ENCODE measurements at places on chromosomes 6 and 20.

DNA sequence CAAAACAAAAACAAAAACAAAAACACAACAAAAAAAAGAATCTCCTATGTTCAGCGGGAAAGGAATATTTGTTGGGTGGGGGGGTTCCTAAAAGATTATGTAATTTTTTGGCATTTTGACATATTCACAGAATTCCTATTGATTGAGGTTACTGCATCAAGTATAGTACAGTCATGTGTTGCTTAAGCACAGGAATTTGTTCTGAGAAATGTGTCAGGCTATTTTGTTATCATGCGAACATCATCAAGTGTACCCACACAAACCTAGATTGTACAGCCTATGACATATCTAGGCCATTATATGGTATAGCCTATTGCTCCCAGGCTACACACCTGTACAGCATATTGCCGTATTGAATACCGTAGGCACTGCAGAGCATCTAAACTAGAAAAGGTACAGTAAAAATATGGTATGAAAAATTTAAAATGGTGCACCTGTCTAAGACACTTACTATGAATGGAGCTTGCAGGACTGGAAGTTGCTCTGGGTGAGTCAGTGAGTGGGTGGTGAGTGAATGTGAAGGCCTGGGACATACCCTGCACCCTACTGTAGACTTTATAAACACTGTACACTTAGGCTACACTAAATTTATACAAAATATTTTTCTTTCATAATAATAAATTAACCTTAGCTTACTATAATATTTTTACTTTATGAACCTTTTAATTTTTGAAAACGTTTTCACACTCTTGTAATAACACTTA, 110.6 kb downstream of the CDKAL1 start:
- DNase-seq: no peak

DNA sequence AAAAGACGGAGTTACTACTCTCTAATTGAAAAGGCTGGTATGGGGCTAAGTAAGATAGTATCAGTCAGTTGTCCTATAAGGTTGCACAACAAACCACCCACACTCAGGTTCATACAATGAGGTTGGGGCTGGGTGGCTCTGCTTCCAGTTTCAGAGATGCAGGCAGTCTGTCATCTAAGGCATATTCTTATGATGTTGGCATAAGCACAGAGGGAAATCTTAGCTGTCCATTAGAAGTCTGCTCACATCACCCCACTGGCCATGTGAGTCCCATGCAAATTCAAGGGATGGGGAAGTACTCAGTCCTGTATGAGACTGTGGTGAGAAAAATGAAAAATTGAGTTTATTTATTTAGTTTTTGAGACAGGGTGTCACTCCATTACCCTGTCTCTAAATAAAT, 118.6 kb downstream of the LAMP5 start:
- DNase-seq: no peak

GRCh38 chr6:144327081-144327480, 41.9 kb downstream of the UTRN start:
- no peak for DNase-seq

- no peak for DNase-seq
Observed at GRCh38 chr6:134932098-134932497, 17.8 kb downstream of the ALDH8A1 start.

- no peak for DNase-seq
Observed at GRCh38 chr6:53830366-53830765, 35.6 kb downstream of the LRRC1 start.

- DNase-seq: no peak
Observed at GRCh38 chr6:37323580-37323979, 30.2 kb upstream of the RNF8 start.

DNA sequence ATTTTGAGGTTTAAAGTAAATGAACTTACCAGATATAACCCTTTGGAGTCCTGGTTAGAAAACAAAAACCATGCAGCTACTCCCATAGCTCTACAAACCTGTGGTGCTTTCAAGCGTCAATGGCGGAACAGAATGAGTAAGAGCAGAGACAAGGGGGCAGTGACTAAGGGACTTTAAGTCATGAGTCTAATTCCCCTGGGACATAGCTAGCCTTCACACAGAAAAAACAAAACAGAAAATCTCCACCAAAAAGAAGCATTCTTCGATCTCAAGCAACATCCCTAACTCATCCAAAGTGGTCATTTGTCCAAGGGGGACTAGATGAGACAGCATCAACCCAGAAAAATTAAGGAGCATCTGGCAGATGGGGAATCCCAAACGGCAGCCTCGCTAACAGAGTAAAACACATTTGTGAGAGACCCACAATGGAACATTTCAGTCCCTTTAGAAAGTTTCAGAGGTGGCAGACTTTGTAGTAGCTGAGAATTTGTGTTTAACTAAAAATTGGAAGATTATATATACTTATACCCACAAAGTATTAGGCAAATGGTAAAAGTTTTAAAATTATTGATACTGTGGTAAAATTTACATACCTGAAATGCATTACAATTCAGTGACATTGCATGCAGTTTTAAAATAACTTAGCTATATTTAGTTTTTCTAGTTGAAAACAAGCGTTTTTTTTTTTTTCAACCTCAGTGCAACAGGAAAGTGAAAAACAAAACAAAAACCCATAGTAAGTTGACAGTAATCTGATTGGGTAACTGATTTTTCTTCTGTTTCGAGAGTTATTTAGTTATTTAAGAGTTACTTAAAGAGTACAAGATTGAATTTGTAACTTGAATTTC, 67.5 kb downstream of the KCNQ5 start:
- DNase-seq: no peak

- DNase-seq: no peak
Observed at GRCh38 chr6:168606722-168607121, 165.7 kb downstream of the SMOC2 start.

GRCh38 chr6:156065849-156066248, 610.2 kb upstream of the NOX3 start:
- DNase-seq: no peak

- peak; percentile 75 for DNase-seq
Observed at GRCh38 chr20:20466341-20466879, 98.5 kb downstream of the INSM1 start.

GRCh38 chr6:132495604-132496079, 17.3 kb downstream of the STX7 start:
- peak; percentile 33 for DNase-seq

DNA sequence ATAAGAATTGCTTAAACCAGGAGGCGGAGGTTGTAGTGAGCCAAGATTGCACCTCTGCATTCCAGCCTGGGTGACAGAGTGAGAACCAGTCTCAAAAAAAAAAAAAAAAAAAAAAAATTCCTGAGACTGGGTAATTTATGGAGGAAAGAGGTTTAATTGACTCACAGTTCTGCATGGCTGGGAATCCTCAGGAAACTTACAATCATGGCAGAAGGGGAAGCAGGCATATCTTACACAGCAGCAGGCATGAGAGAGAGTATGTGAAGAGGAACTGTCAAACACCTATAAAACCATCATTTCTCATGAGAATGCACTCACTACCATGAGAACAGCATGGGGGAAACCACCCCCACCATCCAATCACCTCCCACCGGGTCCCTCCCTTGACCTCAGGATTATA, 1.8 kb upstream of the FKBP1A start:
- DNase-seq: no peak

DNA sequence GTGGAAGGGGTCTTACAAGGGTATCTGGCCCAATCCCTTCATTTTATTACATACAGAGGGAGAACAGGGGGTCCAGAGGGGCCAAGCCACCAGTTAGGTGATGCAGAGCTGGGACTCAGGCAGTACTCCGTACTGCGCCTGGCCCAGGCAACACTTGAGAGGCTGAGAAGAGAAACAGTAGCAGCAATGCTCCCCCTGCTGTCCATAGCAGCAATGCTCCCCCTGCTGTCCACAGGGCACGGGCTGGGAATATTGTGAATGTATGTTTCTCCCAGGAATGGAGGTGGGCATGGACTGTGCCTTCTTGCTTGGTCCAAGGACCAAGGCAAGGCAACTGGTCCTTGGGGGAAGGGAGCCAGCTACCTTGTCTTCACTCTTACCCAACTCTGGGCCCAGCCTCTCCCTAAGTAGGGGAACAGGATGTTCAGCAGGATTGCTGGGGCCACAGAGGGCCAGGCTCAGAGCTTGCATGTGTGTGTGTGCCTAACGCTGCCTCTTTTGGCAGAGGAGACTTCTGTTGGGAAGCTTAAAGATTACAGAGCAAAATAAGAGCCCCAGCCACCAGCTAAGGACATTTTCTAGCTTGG, 14.8 kb upstream of the FAM83C start:
- peak; percentile 58 for DNase-seq

- DNase-seq: peak; percentile 26
Observed at GRCh38 chr20:56628873-56629463, at the start of gene TFAP2C. TSS of gene TFAP2C (plus strand) at chr20:56629306. CDS start at chr20:56629545, 239 bp downstream.

GRCh38 chr6:149318581-149319286, 1.2 kb downstream of the TAB2 start:
- no peak for DNase-seq

GRCh38 chr6:73537677-73538076, 16.8 kb upstream of the EEF1A1 start:
- DNase-seq: no peak

DNA sequence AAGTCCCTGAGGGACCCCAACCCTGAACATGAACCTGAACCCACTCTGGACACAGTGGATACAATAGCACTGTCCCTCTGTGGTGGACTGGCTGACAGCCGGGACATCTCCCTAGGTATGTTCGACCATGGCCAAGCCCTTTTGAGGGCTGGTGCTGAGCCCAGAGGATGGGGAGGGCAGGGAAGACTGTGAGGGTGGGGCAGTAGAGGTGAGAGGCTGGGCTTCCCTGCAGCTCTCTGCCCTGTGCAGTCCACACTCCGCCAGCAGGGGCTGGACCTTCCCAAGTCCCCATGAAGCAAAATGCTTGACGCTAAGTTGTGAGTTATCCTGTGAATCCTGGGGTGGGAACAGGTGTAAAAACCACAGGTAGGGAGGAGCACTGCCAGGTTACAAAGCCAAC, 11.5 kb downstream of the LPIN3 start:
- DNase-seq: no peak

DNA sequence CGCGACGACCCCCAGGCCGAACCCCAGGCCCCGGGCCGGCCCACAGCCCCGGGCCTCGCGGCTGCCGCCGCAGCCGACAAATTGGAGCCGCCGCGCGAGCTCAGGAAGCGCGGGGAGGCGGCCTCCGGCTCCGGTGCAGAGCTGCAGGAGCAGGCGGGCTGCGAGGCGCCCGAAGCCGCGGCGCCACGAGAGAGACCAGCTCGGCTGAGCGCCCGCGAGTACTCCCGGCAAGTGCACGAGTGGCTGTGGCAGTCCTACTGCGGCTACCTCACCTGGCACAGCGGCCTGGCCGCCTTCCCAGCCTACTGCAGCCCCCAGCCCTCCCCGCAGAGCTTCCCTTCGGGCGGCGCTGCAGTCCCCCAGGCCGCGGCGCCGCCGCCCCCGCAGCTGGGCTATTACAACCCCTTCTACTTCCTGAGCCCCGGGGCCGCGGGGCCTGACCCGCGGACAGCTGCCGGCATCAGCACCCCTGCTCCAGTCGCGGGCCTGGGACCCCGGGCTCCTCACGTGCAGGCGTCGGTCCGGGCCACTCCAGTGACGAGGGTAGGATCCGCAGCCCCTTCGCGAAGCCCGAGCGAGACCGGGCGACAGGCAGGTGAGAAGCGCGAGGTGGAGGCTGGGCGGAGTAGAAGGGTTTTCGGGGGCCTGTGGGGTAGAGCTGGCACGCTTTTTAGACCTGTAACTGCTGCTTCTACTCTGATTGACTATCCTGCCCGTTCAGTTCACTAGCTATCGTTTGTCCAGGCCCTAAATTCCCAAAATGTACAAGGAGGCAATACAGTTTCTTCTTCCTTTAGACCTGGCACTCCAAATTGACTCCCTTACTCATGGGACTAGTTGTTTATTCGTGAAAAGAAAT, 654 bp downstream of the FAM8A1 start:
- DNase-seq: peak; percentile 31

GRCh38 chr6:127855542-127856159, 45.2 kb downstream of the THEMIS start:
- peak; percentile 34 for DNase-seq

DNA sequence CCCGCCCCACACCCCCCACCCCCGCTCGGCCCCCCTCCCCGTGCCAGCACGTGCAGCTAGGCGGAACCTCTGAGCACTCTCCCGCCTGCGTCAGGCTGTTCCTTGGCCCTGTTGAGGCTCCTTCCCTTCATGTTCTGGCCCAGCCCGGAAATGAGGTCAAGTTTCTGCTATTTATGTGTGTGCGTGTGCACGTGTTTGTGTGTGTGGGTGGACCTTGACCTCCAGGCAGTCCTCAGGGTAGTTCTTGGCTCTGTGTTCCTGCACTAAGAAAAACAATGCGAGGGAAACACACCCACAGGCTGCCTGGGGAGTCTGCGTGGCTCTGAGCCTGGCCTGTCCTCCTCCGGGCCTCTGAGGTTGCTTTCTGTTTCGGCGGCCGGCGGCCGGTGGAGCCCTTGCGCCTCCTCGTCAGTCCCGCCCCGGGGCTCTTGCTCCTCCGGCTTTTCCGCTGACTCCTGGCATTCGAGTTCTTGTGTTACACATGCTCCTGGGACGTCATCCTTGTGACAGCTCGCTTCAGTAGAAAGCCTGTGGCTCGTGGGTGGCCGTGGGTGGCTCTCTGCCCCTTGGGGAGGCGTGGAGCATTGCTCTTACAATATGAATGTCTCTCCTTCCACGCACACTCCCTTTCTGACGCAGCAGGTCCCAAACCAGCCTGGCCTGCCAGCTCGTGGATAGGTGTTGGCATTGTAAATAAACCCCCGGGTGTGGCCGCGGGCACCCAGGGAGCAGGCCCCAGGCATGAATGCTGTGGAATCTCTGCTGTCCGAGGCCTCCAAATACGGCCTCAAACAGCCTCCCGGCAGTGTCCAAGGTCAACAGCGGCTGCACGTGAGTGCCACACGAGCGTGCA, 10.0 kb downstream of the SLCO4A1 start:
- peak; percentile 78 for DNase-seq

DNA sequence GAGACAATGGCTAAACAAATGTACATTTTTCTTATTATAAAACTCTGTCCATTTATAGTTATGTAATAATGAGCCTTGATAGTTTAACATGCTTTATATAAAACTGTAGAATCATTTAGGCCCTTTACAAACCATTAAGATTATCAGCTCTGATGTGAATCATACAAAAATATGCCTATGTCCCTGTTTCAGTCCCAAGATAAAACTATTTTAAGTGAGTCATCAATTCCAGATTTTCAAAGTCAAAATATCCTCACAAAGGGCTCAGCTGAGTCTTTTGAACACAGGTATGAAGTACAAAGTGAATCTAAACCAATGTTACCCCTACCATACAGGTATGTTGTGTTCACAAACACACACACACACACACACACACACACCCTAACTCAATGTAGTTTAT, 88.0 kb downstream of the PTPRK start:
- DNase-seq: no peak

DNA sequence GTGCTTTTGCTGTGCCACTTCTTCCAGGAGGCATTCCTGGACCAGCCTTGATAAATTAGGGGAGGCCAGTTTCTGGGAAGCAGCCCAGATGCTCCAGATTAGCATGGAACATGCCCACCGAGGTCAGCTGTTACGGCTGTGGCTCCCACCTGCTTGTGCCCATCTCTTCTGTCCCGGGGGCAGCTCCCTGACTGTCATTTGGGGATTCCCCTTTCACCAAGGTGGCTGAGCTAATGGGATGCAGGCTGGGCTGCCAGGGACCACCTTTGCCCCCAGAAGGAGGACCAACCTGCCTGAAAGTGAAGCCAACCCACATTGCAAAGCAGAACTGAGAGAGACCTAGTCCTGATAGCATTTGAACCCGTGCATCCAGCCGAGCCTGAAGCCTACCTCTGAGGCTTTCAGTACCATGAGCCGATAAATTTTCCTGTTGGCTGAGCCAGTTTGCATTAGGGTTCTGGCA, 85.3 kb downstream of the PTPN1 start:
- DNase-seq: no peak

- DNase-seq: peak; percentile 64
Observed at GRCh38 chr6:139515511-139515910, 141.1 kb upstream of the CITED2 start.

All from activated CD4-positive, alpha-beta T cell treated with anti-CD3 and anti-CD28 coated beads, Interleukin-2, Interleukin-4, amounts not matched to agents 100 ng/mL and 50 ng/mL, durations not matched to agents 16 hours and 8 hours (primary cell).